Fibroblast of skin of back (primary cell): ENCODE measurements at places on chromosomes 6 and 20.

GRCh38 chr6:22017766-22018165, 279.1 kb downstream of the PRL start:
- DNase-seq, result no peak

DNA sequence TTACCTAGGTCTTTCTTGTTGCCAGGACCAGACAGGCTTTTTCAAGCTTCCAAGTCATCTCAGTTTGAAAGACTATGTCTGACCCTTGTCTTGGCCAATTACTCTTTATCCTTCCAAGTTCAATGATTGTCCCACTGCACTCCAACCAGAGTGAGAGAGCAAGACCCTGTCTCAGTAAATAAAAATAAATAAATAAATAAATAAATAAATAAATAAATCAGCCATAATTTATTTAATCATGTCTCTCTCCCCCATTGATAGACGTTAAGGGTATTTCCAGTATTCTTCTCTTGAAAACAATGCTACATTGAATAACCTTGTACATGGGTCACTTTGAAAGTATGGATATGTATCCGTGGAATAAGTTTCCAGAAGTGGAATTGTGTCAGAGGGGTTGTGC, 83.2 kb downstream of the PTPRA start:
- DNase-seq, result no peak

GRCh38 chr6:107574856-107575255, 84.9 kb downstream of the SOBP start:
- DNase-seq, result no peak

GRCh38 chr20:15320941-15321340, 983.5 kb upstream of the FLRT3 start:
- peak; percentile 38 for DNase-seq

DNA sequence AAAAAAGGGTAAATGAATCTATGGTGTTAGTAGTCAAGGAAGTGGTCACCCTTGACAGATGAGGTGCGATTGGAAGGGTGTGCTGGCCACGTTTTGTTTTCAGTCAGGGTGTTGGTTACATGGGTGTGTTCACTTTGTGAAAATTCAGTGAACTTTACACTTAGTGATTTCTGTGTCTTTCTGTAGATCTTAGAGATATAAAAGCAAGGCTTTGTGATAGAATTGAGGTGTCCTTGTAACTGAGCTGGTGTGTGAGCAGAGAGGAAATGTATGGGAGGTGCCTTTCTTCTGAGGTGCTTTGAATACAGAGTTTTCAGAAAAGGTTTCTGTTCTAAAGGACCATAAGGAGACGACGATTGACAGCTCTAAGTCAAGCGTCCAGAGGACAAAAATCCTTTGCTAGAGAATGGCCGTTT, 90.5 kb downstream of the SAMD3 start:
- no peak for DNase-seq

DNA sequence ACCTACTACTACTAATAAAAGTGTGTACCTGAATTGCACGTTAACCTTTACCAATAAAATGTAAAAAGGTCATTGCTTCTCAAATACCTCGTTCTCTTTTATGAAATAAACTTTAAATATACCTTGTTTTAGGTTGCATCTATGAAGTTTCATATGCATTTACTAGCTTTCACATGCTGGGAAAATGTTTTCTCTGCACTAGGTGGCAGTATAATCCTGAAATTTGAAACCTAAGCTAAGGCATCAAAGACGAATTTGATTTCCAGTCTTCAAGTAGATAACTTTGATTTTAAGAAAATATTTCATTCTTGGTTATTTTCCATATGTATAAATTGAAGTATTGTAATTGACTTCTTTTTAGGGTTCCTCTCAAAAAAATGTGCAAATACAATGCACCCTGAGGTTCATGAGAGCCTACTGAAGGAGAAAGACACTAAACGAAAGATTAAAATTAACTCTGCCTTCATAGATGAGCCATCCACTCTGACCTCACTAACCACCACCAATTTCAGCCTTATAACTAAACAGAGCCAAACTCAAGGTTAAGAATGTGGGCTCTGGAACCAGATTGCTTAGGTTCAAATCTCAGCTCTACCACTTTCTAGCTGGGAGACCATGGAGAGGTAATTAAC, 7.3 kb upstream of the COL9A1 start:
- DNase-seq, result peak; percentile 37

GRCh38 chr6:157014871-157015270, 237.7 kb downstream of the ARID1B start:
- no peak for DNase-seq

- DNase-seq, result no peak
Observed at GRCh38 chr6:24149836-24150235, 23.8 kb downstream of the NRSN1 start.

- DNase-seq, result peak; percentile 88
Observed at GRCh38 chr6:115891111-115891669, 169.5 kb downstream of the FRK start.

GRCh38 chr20:48858075-48858790, 30.4 kb upstream of the PREX1 start:
- no peak for DNase-seq

- no peak for DNase-seq
Observed at GRCh38 chr6:37802810-37803209, 16.7 kb upstream of the ZFAND3 start.

DNA sequence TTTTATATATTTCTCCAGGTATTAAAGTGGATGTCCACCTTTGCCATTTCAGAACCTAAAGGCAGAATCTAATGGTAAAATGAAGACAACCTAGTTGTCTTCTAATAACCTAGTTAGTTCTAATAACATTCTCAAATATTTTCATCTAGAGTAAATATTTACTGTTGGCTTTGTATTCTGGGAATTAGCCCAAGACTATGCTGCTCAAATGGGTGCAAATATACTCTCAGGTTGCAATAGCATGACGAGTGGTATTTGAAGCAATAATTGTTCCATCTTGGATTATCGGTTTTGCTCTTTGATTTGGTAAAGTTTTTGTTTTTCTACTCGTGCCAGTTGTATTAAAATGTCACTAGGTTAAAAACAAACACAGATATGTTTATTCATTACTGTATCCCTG, 21.0 kb upstream of the RSPH4A start:
- DNase-seq, result no peak

- DNase-seq, result peak; percentile 97
Observed at GRCh38 chr6:39884696-39885095, 49.6 kb downstream of the MOCS1 start.

DNA sequence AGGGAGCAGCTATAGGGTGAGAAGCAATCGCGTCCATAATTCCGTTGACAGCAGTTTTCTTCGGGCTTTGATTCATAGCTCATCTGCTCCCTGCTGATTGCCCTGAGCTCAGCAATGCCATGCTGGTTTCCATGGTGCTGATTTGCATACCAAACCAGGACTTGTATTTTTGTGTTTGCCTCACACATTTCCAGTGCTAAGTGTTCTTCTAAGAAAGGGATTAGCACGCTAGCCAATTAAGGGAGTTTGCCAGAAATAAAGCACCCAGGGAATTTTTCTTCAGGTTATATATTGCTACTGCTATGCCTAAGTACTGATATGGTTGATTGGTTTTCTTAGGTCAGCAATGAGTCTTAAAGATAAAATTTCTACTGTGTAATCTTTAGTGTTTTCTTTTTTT, 177.6 kb downstream of the PLCB1 start:
- DNase-seq, result peak; percentile 74
